ENCODE measurements at places on chromosomes 7 and 10.

DNA sequence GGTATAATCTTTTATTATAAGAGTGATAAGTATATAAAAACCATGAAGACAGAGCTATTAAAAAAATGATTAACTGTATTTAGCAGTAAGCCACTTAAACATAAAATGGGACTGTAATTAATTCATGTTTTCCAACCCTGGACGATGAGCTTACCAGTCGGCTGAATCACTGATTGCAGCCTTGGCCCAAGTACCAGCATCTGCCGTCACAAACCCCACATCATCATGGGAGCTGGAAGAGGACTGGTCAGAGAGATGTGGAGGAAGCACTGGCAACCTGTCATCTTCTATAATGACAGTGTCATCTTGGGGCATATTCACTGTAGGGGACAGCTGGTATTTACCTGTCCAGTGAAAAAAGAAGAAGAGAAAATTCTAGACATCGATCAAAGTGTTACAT is 473.6 kb downstream of the PARD3 start:
- no peak for DNase-seq

DNA sequence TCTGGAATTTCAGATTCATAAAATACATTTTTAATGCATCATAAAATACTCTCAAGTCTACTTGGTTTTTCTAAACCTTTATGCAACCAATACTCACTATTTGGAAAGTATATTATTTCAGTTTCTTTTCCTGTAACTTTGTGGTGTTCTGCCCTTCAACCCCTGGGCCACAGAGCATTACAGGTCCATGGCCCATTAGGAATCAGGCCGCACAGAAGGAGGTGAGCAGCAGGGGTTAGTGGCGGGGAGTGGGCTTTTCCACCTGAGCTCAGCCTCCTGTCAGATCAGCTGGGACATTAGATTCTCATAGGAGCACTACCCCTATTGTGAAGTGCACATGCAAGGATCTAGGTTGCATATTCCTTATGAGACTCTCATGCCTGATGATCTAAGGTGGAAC is 9.7 kb downstream of the SNX13 start:
- DNase-seq = no peak

- no peak for DNase-seq
Observed at GRCh38 chr7:152424348-152425108, 11.3 kb downstream of the KMT2C start.

DNA sequence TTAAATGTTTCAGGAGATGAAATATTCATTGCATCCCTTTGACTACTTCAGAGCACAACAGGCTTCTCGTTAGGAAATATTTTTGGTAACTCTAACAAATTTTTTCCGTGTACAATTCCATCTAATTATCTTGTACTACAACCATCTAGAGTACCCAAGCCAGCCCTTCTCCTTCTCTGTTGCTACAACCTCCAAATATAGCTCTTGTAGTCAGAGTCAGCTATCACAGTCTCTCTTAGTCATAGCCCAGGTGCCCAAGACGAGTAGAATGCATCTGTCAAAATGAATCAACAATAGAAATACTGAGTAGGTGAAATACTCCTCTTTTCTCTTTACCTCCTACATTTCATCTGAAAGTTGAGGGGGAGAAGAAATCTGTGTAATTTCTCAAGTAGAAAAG is 74.0 kb downstream of the INHBA start:
- DNase-seq = no peak

GRCh38 chr7:158706273-158706704 is 1.7 kb upstream of the NCAPG2 start:
- peak; percentile 4 for DNase-seq

DNA sequence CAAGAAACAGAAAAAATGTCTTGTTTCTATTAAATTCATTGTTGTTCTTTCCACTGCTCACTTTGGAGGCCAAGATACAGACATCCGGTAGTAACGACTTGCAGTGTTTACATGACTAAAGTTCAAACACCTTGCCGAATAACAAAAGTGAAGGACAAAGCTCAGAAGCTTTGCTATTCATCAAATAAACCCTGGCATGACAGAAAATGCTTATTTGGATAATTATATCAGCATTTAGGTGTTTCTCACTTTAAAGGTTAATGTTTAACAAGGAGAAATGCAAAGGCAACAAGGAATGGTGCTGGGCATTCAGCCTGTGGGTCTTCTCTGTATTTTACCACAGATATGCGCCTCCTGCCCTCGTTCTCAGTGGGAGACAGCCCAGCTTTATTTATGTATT is 5.4 kb upstream of the PTF1A start:
- DNase-seq = no peak

- no peak for DNase-seq
Observed at GRCh38 chr7:130491841-130492522, at the start of gene MEST. Gene MEST (plus strand): TSS chr7:130492085. CDS start chr7:130492314, 229 bp downstream.

- no peak for DNase-seq
Observed at GRCh38 chr10:130206216-130206737, 70.1 kb downstream of the GLRX3 start.

GRCh38 chr10:126921974-126922525 is 16.8 kb downstream of the DOCK1 start:
- no peak for DNase-seq

- DNase-seq = peak; percentile 13
Observed at GRCh38 chr7:3312583-3312982, 11.5 kb downstream of the SDK1 start.

DNA sequence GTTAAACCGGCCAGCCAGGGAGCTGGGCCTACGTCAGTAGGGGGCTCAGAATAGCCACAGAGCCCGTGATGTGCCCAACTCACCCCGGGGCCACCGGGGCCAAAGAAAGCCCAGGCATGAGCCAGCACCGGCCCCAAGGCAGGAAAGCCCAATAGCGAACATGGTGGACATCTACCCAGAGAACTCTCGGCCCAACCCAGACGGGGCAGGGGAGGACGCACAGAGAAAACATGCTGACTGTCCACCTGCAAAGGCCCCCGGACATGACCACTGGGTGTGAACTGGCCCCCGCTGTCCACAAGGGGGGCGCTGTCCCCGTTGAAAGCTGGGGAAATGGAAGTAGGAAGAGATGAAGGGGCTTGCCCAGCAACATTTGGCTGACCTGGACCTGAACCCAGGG is 169.2 kb downstream of the PRKAG2 start:
- DNase-seq = no peak

DNA sequence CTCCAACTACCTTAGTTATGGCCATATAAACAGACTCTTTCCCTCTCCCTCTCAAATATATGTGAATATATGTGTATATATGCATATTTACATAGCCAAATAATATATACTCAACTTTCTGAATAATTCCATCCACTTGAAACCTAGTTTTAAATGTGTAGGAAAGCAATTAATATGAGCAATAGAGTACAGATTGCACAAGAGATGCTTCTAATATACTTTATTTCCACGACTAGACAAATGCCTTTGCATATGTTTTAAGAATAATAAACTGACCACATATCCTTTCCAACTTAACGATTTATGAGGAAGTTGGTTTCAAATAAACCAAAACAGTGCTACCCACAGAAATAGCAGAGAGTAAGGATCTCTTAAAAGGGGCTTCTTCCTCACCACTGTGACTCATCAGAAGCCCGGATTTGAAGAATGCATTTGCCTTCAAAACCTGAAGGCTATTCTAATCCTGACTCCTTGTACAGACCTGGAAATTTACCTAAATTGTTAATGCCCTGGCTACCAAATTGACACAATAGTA is 266.3 kb downstream of the AHR start:
- peak; percentile 55 for DNase-seq

GRCh38 chr10:91935886-91936285 is 12.3 kb downstream of the BTAF1 start:
- no peak for DNase-seq

GRCh38 chr7:35255443-35256255 is 1.7 kb upstream of the TBX20 start:
- DNase-seq = no peak

GRCh38 chr7:111308691-111309090 is 217.8 kb downstream of the LRRN3 start:
- no peak for DNase-seq

DNA sequence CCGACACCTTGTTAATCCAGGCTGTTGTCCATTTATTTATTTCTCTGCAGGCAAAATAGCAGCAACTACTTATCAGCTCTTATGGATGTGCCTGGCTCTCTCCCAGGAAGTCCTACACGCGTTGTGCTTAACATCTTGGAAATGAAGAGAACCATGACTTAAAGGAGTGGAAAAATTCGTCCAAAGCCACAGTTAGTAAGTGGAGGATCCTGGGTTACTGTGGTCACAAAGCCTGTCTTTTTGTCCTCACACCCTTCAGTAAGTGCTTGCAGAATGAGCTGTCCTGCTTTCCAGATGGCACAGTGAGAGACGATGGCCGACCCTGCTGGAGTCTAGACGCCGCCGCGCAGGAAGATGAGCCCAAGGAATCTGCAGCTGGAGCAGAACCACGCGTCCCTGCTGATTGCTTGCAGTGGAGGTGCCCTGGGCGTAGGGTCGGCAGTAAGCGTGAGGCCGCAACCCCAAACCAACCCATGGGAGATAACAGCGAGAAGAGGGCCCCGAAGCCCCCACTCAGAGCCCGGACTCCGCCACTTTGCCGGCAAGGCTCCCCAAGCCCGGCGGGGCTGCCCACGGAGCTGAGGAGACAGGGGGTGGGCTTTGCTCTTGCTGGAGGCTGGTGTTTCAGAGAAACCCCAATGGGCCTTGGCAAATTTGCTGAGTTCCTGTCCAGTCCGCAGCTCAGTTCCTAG is 178.6 kb downstream of the CXCL12 start:
- DNase-seq = no peak

DNA sequence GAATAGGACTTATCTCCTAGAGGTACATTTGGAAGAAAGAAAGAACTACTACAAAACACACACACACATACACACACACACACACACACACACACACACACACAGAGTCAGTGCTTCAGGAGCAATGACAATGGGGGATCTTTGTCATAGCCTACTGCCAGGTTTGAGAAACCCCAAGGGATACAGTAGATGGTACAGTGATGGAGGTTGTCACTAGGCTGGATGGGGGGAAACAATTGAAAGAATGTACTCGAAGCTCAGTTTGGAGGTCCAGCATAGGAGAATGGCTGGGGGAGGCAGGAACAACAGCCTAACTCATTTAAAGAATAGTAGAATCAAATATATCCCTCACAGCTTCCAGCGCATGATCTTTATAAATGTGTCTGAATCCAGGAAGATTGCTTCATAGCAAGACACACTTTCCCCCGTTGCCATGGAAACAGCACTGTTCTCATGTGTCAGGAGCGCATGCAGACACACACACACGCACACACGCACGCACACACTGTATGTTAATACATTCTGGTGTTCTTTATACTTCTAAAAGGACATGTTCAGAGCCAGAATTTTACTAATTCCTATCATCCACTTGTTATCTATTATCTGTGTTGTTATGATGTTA is 32.6 kb upstream of the ZNRF2 start:
- no peak for DNase-seq

DNA sequence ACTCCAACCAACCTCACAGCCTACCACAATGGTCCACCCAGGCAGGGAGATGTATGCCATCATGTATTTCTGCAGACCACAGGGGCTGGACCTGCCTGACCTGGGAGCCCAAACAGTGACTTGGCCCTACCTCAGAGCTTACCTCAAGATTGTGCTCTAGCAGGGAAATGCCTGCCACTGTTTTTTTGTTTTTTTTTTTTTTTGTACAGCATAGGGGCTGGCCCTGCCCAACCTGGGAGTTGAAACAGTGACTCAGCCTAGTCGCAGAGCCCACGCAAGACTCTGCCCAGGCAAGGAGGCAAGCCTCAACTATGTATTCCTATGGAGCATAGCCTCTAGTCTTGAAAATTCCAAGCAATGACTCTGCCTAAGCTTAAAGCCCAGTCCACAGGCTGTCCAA is 39.3 kb upstream of the CDK6 start:
- no peak for DNase-seq

GRCh38 chr10:31929261-31930022 is 811 bp upstream of the ARHGAP12 start:
- peak; percentile 69 for DNase-seq

DNA sequence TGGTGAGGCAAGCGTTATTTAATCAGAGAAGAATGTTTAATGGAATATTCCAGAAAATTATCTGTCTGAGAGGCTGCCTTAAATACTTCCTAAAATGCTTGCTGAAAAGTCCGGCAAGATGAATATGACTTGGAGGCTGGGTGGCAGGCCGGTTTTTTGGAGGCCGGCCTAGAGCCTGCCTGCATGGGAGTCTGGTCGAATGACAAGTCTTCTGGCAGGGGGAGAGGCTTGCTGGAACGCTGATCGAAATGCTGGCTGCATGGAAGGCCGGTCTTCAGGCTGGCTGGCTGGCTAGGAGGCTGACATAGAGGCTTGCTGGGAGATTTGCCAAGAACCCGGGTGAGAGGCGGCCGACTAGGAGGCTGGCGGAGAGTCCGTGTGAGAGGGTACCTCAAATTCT is 135.7 kb downstream of the OR13A1 start:
- no peak for DNase-seq
